Mesothelial cell of epicardium (in vitro differentiated cells): ENCODE measurements at places on chromosomes 11 and 22. TPM values are rescaled to one million over a fixed set of nuclear protein-coding genes. Genes with fewer than 3 reads are reported as not detected.
A peak's percentile ranks its signal among the peaks of the same experiment; 100 is the strongest.

VPREB1 gene
- not detected in 3 replicates for total RNA-seq

DNA sequence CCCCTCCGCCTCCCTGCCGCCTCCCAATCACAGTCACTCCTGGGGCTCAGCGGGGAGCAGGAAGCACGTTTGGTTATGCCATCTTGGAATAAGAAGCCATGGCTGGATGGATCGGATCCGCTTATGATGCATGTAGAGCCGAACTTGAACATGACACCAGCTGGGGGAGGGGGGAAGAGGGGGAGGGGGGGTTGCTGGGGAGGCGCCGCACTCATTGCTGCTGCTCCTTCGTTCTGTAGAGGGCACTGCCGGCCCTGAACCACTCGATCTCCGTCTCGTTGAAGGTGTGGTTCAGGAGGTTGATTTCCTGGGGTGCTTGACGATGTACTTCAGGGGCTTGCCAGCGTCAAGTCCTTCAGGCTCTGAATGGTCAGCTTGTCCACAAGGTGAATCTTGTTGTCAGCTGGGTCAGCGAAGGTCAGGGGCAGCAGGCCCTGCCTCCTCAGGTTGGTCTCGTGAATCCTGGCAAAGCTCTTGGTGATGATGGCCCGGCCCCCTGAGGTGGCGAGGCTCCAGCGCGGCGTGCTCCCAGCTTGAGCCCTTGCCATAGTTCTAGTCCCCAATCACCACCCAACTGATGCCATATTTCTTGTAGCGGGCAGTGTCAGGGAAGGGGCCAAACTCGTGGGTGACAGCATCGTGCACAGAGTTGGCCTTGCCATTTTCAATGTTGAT is 476.9 kb upstream of the ISX start:
- peaks cover 33% of the 10 kb centered on the region for H3K4me1 ChIP-seq
- no peak overlapping the region for H3K27ac ChIP-seq
- DNase-seq, result no peak
- no peaks in the 10 kb centered on the region for H3K27me3 ChIP-seq

GRCh38 chr11:35845860-35846259 is 98.0 kb upstream of the LDLRAD3 start:
- H3K27me3 ChIP-seq, result peaks cover 23% of the 10 kb centered on the region
- DNase-seq, result no peak
- no peak overlapping the region for H3K4me3 ChIP-seq
- H3K36me3 ChIP-seq, result no peaks in the 10 kb centered on the region
- H3K4me1 ChIP-seq, result no peaks in the 10 kb centered on the region
- H3K27ac ChIP-seq, result no peak overlapping the region

DNA sequence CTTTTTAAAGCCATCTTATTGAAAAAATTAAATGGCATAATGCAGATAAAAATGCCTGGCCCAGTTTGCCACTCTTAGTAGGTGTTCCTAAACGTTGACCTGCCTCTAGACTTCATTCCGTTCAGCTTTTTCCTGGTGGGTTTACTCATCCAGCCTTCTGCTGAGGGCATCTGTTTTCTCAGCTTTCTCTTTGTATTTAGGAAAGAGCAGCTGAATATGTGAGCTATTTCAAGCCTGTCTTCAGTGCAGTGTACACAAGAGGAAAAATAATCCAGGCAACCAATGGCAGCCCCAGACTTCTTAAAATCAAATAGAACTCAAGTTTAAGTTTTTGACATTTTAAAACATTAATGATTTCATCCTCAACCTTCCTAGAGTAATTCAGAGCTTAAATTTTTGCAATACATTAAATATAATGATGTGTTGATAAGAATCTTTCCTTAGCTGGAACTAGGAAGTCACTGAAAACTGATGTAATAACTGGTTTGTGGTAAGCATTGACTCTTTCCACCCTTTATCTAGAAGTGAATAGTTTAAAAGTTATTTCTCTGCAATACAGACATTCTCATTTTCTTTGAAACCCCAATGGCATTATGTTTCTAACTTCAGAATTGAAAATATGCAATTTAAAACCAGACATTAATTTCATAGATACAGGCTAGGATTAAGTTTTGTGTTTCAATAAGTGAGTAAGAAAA is 165.4 kb downstream of the AASDHPPT start:
- peaks cover 3% of the 10 kb centered on the region for H3K4me1 ChIP-seq
- peaks cover 2% of the 10 kb centered on the region for H3K36me3 ChIP-seq
- H3K27me3 ChIP-seq, result no peaks in the 10 kb centered on the region
- DNase-seq, result no peak

GRCh38 chr22:24435323-24435645 is 7.9 kb downstream of the ADORA2A start:
- no peak for DNase-seq
- H3K27ac ChIP-seq, result no peak overlapping the region
- H3K27me3 ChIP-seq, result no peaks in the 10 kb centered on the region
- no peaks in the 10 kb centered on the region for H3K36me3 ChIP-seq
- H3K4me3 ChIP-seq, result no peak overlapping the region
- H3K4me1 ChIP-seq, result peaks cover 20% of the 10 kb centered on the region

MMP3 gene
- not detected in 3 replicates for total RNA-seq

MEI1 gene
- 0.38 to 2.1 TPM (median 1.3 TPM) in 3 replicates for total RNA-seq

GRCh38 chr11:129595038-129595962 is 219.7 kb downstream of the BARX2 start:
- H3K27ac ChIP-seq, result peak overlapping the region; percentile 95
- peaks cover 46% of the 10 kb centered on the region for H3K4me1 ChIP-seq
- H3K27me3 ChIP-seq, result no peaks in the 10 kb centered on the region
- peaks cover 6% of the 10 kb centered on the region for H3K36me3 ChIP-seq

STK33 gene
- 9.8 to 12.2 TPM (median 11.6 TPM) in 3 replicates for total RNA-seq

- no peak overlapping the region for H3K4me3 ChIP-seq
- peaks cover 50% of the 10 kb centered on the region for H3K27me3 ChIP-seq
- no peaks in the 10 kb centered on the region for H3K36me3 ChIP-seq
These were observed 3.7 kb upstream of the SPON1 start for GRCh38 chr11:13958641-13959400.

BATF2 gene
- 1.5 to 1.9 TPM (median 1.7 TPM) in 3 replicates for total RNA-seq

GRCh38 chr11:45771566-45772448 is 33.1 kb upstream of the SLC35C1 start:
- peak overlapping the region; percentile 86 for H3K4me3 ChIP-seq
- H3K27me3 ChIP-seq, result peaks cover 27% of the 10 kb centered on the region
- H3K4me1 ChIP-seq, result peaks cover 4% of the 10 kb centered on the region

SCGB2A2 gene
- not detected in 3 replicates for total RNA-seq

- H3K36me3 ChIP-seq, result no peaks in the 10 kb centered on the region
- no peaks in the 10 kb centered on the region for H3K4me1 ChIP-seq
- H3K27me3 ChIP-seq, result peaks cover 70% of the 10 kb centered on the region
- no peak overlapping the region for H3K4me3 ChIP-seq
These were observed 157.4 kb downstream of the BUD13 start for GRCh38 chr11:116615211-116615865.

CACNA1I gene
- total RNA-seq, result 0.27 to 0.31 TPM (median 0.27 TPM) in 3 replicates

GRCh38 chr11:47916361-47916841 is 64.0 kb upstream of the PTPRJ start:
- peak overlapping the region; percentile 90 for H3K27ac ChIP-seq
- H3K27me3 ChIP-seq, result no peaks in the 10 kb centered on the region
- no peaks in the 10 kb centered on the region for H3K36me3 ChIP-seq
- DNase-seq, result peak; percentile 53

DNA sequence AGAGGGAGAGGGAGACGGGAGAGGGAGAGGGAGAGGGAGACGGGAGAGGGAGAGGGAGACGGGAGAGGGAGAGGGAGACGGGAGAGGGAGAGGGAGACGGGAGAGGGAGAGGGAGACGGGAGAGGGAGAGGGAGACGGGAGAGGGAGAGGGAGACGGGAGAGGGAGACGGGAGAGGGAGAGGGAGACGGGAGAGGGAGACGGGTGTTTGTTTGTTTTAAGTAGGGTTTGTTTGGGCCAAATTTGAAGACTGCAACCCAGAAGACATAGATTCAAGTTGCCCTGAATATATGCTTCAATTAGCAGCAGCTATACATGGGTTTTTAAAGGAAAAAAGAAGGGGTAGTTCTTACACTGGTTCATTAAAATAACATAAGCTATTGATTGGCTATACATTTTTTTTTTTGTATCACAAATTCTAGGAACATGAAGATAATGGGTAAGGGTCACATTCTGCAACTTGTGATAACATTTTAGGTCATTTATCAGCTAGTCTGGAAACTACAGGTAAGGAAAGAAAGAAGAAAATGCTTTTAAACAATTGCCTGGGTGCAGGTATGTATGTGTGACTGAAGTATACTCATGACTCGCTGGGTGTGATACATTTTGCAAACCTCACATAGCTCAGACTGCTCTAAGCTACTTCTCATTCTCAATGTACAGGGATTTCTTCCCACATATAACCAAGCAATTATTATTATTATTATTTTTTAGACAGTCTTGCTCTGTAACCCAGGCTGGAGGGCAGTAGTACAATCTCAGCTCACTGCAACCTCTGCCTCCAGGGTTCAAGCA is 67.3 kb downstream of the MCHR1 start:
- no peak for DNase-seq
- peaks cover 19% of the 10 kb centered on the region for H3K4me1 ChIP-seq
- no peak overlapping the region for H3K27ac ChIP-seq
- no peaks in the 10 kb centered on the region for H3K27me3 ChIP-seq
- peaks cover 2% of the 10 kb centered on the region for H3K36me3 ChIP-seq

GRCh38 chr22:46561435-46561905 is 24.1 kb upstream of the CELSR1 start:
- no peak for DNase-seq
- H3K27ac ChIP-seq, result no peak overlapping the region
- H3K27me3 ChIP-seq, result peaks cover 5% of the 10 kb centered on the region
- peaks cover 3% of the 10 kb centered on the region for H3K36me3 ChIP-seq
- no peak overlapping the region for H3K4me3 ChIP-seq

DNA sequence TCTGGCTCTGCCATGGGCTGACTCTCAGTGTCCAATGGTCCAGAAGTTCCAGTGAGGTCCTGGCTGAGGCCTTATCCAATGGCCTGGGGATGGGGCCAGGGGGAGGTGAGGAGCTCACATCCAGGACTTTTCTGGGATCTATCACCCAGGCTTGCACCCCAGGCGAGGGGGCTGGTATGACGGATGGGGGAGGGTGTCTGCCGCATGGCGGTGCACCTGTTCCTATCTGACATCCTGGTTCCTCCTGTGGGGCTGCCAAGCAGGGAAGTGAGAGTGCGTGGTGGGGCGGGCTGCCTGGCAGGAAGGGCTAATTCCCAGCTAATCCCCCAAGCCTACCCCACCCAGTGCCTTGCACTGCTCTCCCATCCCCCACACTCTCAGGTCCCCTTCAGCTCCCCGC is 102.1 kb downstream of the NECTIN1 start:
- DNase-seq, result no peak
- H3K4me3 ChIP-seq, result no peak overlapping the region
- H3K27ac ChIP-seq, result peak overlapping the region; percentile 51
- no peaks in the 10 kb centered on the region for H3K36me3 ChIP-seq
- peaks cover 35% of the 10 kb centered on the region for H3K4me1 ChIP-seq

DNA sequence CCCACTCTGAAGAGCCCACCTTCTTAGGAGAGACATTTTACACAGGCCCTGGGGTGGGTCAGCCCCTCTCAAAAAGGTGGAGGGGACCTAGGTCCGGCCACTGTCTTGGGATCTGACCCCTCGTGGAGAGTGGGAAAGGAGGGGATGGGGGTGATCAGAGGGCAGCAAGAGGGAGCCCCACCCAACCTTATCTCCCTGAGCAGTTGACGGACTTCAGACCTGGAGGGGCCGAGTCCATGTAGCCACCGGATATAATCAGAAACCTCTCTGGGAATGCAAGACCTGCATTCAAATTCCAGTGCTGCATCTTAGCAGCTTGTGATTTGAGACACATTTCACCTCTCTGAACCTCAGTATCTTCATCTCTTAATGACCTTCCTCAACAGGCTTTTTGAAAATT is 44.0 kb downstream of the TP53I11 start:
- H3K4me3 ChIP-seq, result no peak overlapping the region
- DNase-seq, result no peak
- no peaks in the 10 kb centered on the region for H3K27me3 ChIP-seq
- H3K36me3 ChIP-seq, result no peaks in the 10 kb centered on the region

MORC2 gene
- 39.0 to 45.1 TPM (median 41.2 TPM) in 3 replicates for total RNA-seq
